Astrocyte (in vitro differentiated cells and primary cell): ENCODE measurements at places on chromosomes 13 and 19. TPM values are rescaled to one million over a fixed set of nuclear protein-coding genes. Genes with fewer than 3 reads are reported as not detected.

The ABHD8 gene
- total RNA-seq = 8.5 and 9.4 TPM in 2 replicates

The LATS2 gene
- total RNA-seq = 46.3 and 46.7 TPM in 2 replicates

The OR4F17 gene
- total RNA-seq = not detected in 2 replicates

The ZNF471 gene
- 0.26 and 0.77 TPM in 2 replicates for total RNA-seq

The ATP8A2 gene
- 1.2 and 1.3 TPM in 2 replicates for total RNA-seq

The FFAR3 gene
- total RNA-seq = not detected in 2 replicates

The IRGC gene
- not detected in 2 replicates for total RNA-seq

The CYP4F2 gene
- not detected in 2 replicates for total RNA-seq

The MADCAM1 gene
- 0.57 and 0.60 TPM in 2 replicates for total RNA-seq

The MBD3L2 gene
- total RNA-seq = 0.57 TPM in 1 of 2 replicates, not detected in the other

The FOXO1 gene
- 8.8 and 10.4 TPM in 2 replicates for total RNA-seq

The YJU2 gene
- 12.5 and 14.0 TPM in 2 replicates for total RNA-seq

The KCNRG gene
- 0.41 and 0.61 TPM in 2 replicates for total RNA-seq

The SIAH3 gene
- 0.07 TPM in 1 of 2 replicates, not detected in the other for total RNA-seq

The F2RL3 gene
- not detected in 2 replicates for total RNA-seq

DNA sequence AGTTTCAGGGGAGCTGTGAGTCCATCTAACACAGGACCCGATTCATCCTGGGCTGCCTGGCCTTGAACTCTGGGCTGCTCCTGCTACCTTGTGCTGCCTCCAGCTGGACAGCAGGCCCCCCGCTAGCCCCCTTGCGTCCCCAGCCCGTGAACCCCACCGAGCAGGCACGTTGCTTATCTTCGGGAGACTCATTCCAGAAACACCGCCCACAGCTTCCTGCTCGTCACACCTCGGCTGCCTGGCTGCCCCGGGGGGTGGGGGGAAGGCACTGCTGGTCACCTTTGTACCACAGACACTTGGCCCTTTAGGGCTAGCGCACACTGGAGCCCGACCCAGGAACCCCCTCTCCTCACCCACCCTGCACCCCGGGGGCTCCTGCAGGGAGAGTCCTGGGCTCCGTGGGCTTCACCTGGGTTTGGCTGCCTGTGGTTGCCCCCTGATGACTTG is 48.1 kb downstream of the CRTC1 start:
- DNase-seq = peak; percentile 26

GRCh38 chr19:11737964-11738745 is 591 bp downstream of the ZNF823 start:
- no peak for DNase-seq

- DNase-seq = no peak
Measured at GRCh38 chr13:46154136-46154801, 27.7 kb downstream of the LCP1 start.

DNA sequence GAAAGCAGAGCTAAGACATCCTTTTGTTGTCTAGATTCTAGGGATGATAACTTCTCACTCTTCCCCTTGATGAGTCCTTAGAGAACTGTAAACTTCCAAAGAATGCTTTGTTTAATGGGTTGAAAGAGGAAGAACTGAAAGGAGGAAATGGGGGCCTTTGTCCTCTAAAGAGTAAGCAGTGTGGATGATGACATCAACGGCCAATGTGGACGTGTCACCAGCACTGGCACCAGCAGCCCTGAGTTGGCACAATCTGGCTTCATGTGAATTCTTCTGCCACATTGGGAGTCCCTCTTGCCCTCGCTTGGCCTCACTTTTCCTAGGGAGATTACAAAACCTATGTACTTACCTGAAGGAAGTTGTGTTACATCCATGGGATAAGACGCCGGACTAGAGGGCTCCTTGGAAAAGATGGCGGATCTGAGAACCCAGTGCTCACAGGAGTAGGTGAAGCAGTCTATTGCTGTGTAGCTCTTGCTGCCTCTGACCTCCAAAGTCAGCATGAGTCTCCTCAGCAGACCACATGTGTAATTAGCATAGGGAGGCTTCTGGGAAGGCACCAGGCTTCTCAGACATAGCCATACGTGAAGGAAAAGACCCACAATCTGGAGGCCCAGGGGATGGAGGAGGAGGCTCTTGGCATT is 62.8 kb downstream of the RGCC start:
- DNase-seq = no peak

GRCh38 chr13:38753878-38754277 is 67.0 kb downstream of the FREM2 start:
- DNase-seq = no peak

- DNase-seq = no peak
Measured at GRCh38 chr13:113764793-113765563, 6.0 kb downstream of the TMEM255B start.

- no peak for DNase-seq
Measured at GRCh38 chr13:23147827-23148226, 33.0 kb upstream of the SGCG start.

- DNase-seq = peak; percentile 29
Measured at GRCh38 chr19:13149628-13150186, 468 bp downstream of the STX10 start.

GRCh38 chr19:604355-604754 is 14.7 kb downstream of the HCN2 start:
- DNase-seq = no peak

DNA sequence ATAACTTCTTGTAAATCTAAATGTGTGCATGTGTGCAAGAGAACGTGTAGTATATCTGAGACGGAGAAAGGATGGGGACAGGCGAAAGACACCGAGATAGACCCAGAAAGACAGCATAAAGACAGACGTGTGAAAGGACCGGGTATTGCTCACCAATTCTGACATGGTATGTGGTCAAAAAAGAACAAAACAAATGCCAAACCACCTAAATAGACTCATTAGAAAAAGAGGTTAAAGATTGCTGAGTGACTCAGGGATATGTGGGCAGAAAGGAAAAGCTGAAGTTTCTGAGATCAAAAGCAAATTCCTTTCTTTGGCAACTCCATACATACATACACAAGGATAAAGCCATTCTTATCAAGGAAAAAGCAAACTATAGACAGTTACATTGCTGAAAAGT is 179.7 kb upstream of the TSC22D1 start:
- peak; percentile 86 for DNase-seq

DNA sequence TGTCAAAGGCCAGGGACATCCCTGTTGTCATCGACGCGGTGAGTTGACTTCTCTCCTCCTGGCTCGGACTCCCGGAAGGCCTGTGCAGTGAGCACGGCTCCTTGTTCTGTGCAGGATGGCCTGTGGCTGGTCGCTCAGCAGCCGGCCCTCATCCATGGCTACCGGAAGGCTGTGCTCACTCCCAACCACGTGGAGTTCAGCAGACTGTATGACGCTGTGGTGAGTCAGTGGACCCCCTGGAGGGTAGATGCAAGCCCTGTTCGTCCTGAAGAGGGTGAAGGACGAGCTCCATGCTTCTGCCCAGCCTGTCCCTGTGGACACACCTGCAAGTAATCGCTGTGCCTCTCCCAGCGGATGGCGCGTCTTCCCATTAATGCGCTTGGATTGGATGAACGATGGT is 19.2 kb downstream of the NAXD start:
- DNase-seq = peak; percentile 86

DNA sequence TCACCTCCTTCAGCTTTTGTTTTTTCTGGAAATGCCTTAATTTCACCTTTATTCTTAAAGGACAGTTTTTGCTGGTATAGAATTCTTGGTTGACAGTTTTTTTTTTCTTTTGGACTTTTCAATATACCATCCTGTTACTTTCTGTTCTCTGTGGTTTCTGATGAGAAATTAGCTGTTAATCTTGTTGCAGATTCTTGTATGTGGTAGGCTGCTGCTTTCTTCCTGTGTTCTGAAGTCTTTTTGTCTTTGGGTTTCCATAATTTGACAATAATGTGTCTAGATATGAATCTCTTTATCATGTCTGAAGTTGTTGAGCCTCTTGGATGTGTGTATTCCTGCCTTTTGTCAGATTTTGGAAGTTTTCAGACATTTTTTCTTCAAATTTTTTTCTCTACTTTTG is 12.0 kb downstream of the ZNF283 start:
- DNase-seq = no peak

DNA sequence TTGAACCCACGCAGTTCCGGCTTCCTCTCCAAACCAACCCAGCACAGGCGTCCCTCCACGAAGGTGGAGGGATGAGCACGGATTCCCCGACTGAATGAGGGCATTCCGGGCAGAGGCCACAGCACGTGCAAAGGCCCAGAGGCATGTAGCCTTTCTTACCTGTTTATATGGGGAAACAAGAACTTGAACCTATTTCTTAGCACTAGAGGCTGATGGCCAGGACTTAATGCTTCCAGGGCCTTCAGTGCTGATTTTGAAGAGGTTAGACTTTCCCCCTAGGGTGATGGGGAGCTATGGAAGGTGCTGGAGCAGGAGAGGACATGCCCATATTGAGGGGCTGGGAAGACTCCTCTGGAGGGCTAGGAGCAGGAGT is 2.0 kb downstream of the MAST3 start:
- no peak for DNase-seq

GRCh38 chr19:21463449-21464105 is 41.8 kb upstream of the ZNF429 start:
- DNase-seq = peak; percentile 49

- no peak for DNase-seq
Measured at GRCh38 chr13:47408546-47409319, 511.9 kb upstream of the HTR2A start.

DNA sequence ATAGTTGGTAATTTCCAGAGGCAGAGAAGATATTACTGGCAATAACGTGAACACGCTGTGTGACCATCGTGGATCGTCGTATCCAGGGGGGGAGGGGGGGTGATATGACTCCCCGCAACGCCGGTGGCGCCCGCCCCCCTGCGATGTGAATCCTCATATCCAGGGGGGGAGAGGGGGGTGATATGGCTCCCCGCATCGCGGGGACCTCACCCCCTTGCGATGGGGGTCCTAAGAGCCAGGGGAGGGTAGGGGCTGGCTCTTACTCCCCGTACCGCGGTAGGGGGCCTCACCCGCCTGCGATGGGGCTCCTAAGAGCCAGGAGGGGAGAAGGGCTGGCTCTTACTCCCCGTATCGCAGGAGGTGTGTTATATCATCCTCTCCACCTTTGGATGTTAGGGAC is 31.3 kb upstream of the RGCC start:
- no peak for DNase-seq

- DNase-seq = no peak
Measured at GRCh38 chr13:103078158-103078557, 11.9 kb upstream of the SLC10A2 start.

DNA sequence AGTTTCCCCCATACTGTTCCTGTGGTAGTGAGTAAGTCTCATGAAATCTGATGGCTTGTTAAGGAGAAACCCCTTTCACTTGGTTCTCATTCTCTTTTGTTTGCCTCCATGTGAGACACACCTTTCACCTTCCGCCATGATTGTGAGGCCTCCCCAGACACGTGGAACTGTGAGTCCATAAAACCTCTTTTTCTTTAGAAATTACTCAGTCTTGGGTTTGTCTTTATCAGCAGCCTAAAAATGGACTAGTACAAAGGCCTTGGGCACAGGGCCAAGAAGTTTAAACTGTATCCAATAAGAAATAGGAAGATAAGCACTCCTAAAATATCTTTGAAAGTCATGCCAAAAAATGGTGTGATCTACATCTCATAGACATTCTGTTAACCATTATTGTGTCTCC is 176.9 kb downstream of the TBC1D4 start:
- DNase-seq = peak; percentile 30

GRCh38 chr19:42193706-42194105 is 23.8 kb downstream of the DEDD2 start:
- peak; percentile 37 for DNase-seq

DNA sequence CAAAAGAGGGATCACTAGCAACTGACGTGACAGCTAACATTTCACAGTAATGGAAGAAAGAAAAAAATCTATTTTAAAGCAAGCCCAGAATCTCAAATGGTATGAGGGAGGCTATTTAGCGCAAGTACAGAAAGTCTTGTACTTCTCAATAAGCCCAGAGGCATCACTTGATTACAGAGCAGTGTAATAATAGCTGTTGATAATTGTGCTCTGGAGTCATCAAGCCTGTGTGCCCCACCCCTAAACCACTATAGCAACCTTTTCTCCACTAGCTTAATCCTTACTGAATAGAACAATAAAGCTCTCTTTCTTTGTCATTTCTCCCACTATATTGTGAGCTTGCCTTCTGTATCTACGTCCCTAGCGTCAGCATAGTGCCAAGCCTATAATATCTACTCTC is 56.6 kb downstream of the FREM2 start:
- DNase-seq = no peak

- DNase-seq = peak; percentile 14
Measured at GRCh38 chr13:94825507-94825906, 113.2 kb upstream of the SOX21 start.

GRCh38 chr13:72504131-72504841 is 223.1 kb downstream of the MZT1 start:
- DNase-seq = peak; percentile 81
